Mesenteric fat pad (tissue), 1 donor: ENCODE measurements at places on chromosomes 11 and 22. TPM values are rescaled to one million over a fixed set of nuclear protein-coding genes. Genes with fewer than 3 reads are reported as not detected.

- peak; percentile 57 for DNase-seq
These were observed 816.3 kb downstream of the BRD1 start for GRCh38 chr22:49011379-49011768.

DNA sequence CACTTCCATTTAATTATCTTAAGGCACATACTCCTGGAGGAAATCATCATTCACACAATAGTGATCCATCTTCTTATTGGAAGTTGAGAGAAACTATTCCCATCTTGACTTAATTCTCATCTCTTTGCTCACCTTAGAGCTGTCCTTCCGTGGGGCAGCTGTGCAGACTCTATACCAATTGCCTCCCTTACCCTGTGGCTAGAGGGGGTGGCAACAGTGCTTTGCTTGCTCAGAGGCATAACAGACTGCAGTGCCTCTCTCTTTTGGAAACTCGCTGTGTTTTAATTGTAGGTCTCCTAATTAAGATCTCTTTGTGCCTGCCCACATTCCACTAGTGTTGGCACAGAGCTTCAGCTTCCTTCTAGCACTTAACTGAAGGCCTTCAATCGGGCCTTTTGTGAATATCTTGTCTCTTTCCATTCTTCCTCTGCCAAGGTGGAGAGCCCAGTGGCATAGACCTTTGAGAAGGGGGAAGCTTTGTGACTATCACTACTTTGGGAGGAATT, 5.5 kb downstream of the KMT2A start:
- DNase-seq: no peak

- peak; percentile 82 for DNase-seq
These were observed 1020.5 kb downstream of the BRD1 start for GRCh38 chr22:48807155-48807554.

DNA sequence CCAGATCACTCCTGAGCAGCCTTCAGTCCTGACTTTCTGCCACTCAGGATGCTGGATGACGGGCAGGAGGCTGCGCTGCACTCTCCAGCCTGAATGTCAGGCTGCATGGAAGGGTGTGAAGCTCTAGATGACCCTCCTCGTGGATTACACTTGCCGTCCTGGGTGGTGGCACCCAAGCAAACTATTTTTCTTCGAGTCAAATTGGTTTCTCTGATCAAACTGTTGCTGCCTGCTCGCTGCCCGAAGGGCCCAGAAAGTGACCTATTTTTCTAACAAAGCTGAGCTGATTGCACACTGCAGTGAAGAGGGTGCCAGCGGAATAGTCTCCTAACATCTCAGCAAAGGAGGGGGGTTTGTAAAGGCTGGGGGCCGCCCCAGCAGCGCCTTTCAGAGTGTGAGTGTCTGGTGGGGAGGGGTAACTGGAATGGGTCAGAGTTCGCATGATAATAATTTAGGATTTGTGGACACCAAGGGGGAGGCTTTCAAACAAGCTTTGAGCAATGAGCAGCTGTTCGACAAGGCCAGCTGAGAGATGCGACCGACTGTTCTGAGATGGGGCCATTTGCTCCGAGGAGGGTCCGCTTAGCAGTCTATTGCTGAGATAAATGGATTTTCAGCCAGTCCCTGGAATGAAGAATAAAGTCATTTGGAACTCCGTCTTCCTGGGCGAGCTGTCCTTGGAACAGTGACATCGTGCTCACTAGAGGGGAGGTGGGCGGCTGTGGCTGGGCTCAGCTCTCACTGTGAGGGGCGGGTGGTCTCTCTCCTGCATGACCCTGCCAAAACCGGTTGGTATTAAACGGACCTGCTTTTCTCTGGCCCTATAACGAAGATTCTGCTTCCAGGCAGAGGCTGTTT, 537.6 kb downstream of the BRD1 start:
- DNase-seq: peak; percentile 49

- DNase-seq: no peak
These were observed 1.4 kb upstream of the RCE1 start for GRCh38 chr11:66841861-66842260.

DNA sequence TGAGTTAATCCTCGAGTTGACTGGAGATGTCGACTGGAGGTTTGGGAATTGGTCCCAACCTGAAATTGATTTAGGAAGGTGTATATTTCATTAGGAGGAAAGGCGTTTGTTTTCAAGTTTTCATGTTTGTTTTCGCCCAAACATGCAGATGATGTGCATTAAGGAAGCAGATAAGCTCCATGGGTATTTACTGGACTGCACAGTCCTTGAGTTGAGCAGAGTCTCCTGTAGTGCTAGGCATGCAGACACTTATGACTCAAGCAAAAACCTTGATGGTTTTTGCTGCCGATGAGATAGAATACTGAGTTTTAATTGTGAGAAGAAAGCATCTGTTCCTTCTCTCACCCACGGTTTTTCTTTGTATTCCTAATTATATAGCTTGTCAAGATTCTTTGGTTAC, 27.9 kb downstream of the CABIN1 start:
- DNase-seq: no peak

DNA sequence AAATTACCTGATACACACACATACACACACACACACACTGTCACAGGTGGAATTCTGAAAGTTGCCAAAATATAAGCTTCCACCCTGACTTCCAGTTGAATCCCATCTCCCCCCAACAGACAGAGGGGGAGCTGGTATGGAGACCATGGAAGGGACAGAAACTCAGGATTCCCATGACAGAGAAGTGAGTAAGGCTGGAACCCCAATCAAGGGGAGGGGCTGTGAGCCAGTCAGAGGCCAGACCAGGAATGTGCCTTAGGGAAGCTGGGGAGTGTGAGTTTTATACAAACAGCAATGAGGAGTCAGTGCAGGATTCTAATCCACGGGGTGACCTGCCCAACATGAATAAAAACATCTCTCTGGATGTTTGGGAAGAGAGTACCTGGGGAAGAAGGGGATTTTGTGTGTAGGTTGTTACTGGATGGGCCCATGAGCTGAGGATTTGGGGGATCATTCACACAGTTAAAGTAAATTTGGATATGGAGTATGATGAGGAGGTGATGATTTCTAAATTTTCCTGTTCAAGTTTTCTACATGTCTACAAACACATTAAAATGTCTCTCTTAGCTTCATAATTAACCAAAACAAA, 38.7 kb upstream of the TOP3B start:
- no peak for DNase-seq

DNA sequence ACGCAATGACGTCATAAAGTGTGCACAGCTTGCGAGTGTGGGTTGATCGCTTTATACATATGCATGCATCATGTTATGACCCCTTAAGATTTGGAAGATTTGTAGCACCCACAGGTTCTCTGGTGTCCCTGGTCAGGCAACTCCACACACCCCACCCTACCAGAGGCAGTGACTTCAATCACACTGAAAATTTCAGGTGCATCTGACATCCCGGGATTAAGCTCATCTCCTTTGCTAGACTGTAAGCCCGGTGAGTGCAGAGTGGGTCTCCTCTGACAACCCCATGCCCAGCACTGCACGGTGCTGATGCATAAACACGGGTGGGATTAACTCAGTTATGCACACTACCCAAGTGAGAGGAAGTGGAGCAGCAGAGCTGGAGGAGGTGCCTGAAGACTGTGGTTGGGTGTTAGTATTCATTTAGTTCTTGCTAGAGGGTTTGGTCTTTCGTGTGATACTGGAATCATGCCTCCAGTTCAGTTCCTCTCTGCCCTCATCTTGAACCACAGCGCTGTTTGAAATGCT, 6.5 kb downstream of the ARSA start:
- no peak for DNase-seq

DNA sequence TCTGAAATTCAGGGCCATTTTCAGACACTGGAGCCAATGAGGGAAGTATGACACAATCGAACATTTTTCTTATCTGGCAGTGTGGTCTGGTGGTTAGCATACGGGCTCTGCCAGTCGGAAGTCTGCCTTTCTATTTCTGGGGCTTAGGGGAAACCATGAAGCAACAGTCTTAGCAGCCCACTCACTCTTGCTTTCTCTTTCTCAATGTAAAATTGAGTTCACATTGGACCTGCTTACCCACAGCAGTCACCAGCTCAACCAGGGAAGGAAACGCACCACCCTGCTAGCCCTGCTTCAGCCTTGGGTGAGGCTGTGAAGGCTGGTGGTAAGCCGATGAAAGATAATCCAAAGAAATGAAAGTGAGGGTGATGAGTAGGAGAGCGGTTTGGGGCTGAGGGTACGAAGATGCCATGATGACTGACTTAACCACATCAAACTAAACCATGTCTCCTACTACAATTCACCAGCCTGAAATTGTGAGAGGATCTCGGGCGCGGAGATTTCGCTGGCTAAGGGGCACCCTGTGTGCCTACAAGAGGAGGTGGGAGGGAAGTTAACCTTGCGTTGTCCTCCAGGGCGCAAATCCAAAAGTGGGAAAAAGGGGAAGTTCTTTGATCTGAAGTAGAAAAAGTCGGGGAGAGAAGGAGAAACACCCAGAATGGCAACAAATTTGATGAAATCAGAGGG, 2.0 kb upstream of the LMO2 start:
- DNase-seq: no peak

GRCh38 chr11:29914203-29914930, 102.5 kb downstream of the KCNA4 start:
- no peak for DNase-seq

GRCh38 chr22:47206164-47206563, 443.7 kb downstream of the TBC1D22A start:
- no peak for DNase-seq

DNA sequence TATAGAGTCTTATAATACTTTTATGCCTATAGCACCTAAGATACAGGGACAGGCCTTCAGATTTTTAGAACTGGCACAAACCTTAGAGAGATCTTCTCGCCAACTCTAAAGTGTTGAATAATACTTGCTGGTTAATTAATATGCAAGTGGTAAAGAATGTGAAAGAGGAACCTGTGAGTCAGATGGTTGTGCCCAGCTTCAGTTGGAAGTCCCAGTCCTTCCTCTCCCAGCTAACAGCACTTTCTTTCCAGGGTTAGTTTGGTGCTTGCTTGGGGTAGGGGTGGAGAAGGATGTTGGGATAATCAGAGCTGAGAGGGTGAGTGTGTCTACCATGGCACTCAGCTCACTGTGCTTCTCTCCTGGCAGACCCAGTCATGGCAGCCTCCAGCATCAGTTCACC, 4.9 kb upstream of the TMEM132A start:
- DNase-seq: no peak

- no peak for DNase-seq
These were observed 8.2 kb upstream of the F2 start for GRCh38 chr11:46710821-46711269.

- no peak for DNase-seq
These were observed 46.9 kb upstream of the PRSS23 start for GRCh38 chr11:86753459-86753858.

DNA sequence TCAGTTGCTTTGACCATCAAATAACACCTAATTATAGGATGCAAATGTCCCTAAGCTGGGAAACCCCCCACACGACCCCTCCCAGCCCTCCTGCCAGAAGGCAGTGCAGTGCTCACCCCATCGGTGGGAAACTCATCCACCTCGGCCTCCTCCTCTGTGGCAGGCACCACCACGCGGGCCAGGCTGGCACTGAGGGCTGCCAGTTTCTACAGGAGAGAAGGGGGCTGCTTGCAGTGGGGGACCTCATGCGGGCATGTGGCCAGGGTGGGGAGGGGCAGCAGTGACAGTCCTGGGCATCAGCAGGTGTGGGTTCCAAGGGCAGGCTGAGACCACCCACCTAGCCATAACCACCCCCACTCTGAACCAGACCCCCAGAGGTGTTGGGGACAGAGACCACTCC, 6.4 kb upstream of the GAL3ST1 start:
- DNase-seq: no peak

GRCh38 chr11:63210111-63210510, 33.3 kb downstream of the SLC22A25 start:
- DNase-seq: no peak

- no peak for DNase-seq
These were observed 7.8 kb downstream of the ELFN2 start for GRCh38 chr22:37419370-37419968.

DNA sequence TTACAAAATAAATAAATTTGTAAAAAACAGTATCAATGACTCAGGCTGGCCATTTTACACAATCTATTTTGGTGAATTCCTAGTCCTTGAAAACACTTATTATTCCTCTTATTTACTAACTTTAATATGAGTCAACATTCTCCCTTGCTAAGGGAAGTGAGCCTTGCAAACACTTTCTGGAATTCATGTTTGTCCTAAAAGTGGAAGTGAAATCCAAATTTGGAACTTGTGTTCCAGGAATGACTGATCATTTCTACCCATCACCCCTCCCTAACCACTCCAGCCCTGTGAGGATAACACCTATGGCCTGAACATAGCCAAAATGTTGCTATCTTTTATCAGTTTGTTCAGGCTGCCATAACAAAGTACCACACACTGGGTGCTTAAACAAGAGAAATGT, 83.1 kb downstream of the OR5AK2 start:
- no peak for DNase-seq

- DNase-seq: no peak
These were observed 7.0 kb downstream of the PTPRJ start for GRCh38 chr11:47987310-47987709.

The CHCHD10 gene
- 357 TPM for total RNA-seq

The TUB gene
- total RNA-seq: 5.9 TPM

The MS4A6E gene
- total RNA-seq: 3.6 TPM

The OR10A5 gene
- total RNA-seq: not detected

The GAB4 gene
- not detected for total RNA-seq

The APOL5 gene
- not detected for total RNA-seq

The SOX6 gene
- total RNA-seq: 4.5 TPM

The TMEM138 gene
- 68.2 TPM for total RNA-seq

The PLCB3 gene
- total RNA-seq: 25.8 TPM
